ENCODE measurements at places on chromosomes 1 and 21.
A peak's percentile ranks its signal among the peaks of the same experiment; 100 is the strongest.

DNA sequence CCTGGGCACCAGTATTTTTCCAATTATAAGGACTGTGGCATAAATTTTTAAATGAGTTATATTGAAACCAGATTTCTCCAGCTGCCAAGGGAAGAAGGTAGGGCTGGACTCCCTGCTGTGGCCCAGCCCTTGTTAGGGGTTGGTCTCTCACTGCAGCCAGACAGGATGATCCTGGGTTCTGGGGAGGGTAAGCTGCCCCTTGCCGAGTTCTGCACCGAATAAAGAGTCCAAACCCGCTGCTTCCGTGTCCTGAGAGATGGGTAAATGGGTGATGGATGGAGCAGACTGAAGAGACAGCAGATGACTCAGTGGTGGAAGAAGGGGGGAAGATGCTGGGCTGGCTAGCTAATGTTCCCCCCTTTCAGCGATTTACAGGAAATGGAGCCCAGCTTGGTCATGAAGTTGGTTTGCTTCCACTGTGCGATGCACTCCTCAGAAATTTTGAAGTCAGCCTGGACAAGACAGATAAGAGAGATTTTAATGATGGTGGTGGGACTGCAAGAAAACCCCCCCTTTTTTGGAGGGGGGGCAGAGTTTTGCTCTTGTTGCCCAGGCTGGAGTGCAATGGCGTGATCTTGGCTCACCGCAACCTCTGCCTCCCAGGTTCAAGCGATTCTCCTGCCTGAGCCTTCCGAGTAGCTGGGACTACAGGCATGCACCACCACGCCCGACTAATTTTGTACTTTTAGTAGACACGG lies 41.4 kb downstream of the YARS1 start:
- no peak for DNase-seq

DNA sequence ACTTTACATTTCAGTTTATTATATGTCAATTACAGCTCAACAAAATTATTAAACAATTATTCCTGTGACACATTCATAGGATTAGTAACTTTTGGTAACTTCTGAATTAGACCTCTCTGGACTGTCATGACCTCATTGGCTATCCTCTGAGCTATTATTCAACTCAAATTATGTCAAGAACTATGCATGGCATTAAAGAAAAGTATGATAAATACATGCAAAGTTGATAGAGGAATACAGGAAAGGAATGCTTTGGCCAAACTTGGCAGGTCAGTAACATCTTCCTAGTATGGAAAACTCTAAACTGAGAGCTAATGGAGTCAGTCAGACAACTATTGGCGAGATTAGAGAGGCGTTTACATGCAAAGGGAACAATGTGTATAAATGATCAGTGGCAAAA lies 158.4 kb downstream of the DUSP10 start:
- DNase-seq, result no peak

GRCh38 chr1:50272912-50273311 lies 150.3 kb downstream of the DMRTA2 start:
- DNase-seq, result no peak

DNA sequence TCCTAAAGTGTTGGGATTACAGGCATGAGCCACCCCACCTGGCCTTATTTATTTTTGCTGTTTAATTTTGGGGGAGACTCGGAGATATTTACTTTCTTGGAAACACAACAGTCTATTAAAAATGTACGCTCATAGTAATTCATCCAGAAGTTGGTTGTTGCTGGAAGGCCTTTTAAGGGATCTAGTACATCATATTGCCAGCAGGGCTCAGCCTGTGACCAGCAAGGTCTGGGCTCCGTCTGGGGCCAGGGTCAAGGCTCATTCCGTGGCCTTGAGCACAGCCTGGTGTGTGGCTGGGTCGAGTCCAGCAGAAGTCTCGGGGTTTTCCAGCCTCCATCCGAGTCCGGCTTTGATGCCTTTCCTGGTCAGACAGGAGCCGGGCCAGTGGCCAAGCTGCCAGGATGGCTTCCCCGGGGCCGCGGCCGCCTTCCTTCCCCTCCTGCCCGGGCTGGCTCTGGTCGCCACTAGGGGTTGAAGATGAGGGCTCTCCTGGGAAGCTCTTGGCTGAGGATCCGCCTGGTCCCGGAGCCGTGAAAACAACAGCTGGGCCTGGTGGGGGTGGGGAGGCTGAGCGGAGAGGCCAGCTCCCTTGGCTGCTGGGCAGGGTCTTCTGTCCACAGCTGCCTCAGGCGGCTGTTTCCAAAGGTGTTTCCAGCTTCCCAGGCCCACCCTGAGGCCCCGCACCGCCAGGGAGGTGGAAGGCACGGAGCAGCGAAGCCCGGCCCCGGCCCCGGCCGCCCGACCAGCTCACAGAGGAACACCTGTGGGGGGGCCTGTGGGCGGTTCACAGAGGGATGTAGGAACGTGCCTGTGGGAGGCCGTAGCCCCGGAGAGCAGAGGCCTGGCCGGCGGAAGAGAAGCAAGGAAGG lies 5.1 kb upstream of the VWA1 start:
- DNase-seq, result peak; percentile 83
